NCI-H1105 (cell line): ENCODE measurements at places on chromosomes 2 and 18.
A peak's percentile ranks its signal among the peaks of the same experiment; 100 is the strongest.

DNA sequence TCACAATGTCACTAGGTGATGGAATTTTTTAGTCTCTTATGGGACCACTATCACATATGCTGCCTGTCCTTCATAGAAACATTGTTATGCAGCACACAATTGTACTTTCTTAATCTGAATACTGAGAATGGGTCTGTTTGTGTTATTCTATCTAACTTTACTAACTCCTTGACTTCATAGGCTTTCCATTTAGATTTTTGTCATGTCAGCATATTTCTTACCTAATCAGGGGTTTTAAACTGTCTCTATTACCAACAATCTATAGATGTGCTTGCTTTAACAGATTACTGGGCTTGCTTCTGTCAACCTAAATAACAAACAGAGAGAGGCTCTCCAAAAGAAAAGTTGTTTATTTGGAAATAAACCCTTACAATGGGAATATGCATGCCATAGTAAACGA lies 289.6 kb upstream of the ZNF804A start:
- DNase-seq, result no peak

- no peak for DNase-seq
Measured at GRCh38 chr2:138670734-138671133, 109.5 kb downstream of the NXPH2 start.

- no peak for DNase-seq
Measured at GRCh38 chr18:35501369-35501768, 3.6 kb upstream of the INO80C start.

DNA sequence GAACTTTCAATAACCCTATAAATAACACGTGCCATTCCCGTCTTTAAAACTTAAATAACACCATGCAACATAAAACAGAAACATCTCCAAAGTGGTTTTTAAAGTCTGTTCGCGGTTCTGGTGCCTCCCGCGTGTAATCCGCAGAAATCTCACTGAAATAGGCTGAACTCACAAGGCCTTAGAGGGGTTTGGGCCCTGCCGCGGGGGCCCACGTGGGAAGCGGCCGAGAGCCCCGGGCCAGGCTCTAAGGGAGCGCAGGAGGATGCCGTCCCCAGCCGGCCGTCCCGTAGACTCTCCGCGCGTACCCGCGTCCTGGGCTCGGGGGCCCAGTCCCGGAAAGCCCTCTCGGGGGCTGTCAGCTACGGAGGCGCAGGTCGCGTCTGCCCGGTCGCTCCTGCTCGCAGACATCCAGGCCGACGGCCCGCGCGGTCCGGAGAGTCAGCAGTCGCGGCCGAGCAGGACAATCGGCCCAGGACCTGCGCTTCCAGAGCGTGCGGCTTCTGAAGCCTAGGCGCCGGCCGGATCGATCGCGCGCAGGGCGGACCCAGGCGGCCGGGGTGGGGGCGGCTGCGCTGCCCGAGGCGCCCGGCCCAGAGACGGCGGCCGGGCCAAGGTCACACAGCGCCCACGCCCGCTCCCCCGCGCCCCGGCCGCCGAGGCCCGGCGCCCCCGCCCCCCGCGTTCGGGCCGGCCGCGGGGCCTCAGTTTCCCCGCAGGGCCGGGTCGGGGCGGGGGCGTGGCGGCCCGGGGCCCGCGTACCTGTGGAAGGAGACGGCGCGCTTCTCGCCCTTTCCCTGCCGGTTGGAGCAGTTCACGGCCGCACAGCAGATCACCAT lies 558 bp downstream of the THAP4 start:
- DNase-seq, result no peak

DNA sequence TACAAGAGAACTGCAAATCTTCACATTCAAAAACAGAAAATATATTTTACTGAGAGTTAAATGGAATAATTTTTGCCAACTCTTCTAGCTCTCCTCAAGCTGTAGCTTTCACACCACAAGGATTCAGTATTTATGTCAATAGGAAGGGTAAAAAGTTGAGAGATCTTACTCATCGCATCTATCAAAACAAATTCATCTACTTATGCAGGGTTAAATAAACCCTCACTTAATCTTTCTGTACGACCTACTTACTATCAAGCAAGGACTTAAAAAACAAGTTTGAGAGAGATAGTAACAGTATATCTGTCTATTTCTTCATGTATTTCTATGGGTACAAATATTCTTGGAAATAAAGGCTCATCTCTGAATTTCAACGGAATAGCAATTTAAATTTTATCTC lies 35.5 kb downstream of the SIGLEC15 start:
- no peak for DNase-seq

DNA sequence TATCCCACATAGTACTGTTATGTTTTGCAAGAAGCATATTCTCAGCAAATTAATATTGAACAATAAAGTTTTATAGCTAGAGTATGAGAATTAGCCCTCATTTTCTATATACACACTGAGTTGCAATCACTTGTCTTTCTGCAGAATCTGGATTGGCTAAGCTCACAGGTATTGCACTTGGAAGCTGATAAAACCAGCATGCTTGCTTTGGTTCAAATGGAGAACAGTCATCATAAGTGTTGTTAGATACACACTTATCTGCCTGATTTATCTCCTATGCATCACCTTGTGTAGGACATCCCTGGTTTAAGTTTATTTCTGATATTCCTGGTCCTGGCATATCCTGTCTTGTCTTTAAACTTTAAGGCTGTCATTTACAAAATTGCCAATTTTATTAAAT lies 38.0 kb upstream of the CYP20A1 start:
- DNase-seq, result no peak

GRCh38 chr2:20327370-20327769 lies 23.3 kb downstream of the PUM2 start:
- no peak for DNase-seq

GRCh38 chr2:191637182-191638078 lies 40.5 kb upstream of the NABP1 start:
- DNase-seq, result no peak

- no peak for DNase-seq
Measured at GRCh38 chr2:68796295-68796905, 61.8 kb downstream of the ARHGAP25 start.

DNA sequence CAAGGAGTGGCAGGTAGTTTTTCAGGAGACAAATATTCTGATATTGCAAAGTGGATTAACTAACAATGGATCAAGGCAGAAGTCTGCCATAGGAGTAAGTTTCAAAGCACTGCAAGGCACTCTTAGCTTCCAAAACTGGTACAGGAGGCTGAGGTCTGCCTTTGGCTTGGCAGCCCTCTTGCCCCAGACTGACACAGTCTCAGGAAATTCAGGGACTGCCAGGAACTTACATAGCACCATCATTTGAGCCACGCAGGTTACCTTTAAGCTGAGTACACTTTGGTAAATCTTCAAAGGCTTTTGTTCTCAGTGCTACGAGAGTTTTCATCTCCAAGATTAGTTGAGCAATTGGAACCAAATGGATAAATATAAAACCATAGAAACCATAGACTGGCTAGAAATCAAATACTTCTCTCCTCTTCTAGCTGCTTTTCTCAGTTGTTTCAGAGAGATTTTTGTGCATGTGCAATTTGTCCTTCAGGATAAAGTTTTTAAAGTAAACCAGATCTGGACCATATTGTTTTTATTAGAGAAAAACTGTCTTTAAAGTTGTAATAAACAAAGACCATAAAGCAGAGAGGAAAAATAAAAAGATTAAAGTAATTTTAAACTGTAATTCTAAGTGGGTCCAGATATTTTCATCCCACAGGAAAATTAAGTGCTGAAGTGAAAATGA lies 18.8 kb downstream of the ANKRD29 start:
- DNase-seq, result no peak

DNA sequence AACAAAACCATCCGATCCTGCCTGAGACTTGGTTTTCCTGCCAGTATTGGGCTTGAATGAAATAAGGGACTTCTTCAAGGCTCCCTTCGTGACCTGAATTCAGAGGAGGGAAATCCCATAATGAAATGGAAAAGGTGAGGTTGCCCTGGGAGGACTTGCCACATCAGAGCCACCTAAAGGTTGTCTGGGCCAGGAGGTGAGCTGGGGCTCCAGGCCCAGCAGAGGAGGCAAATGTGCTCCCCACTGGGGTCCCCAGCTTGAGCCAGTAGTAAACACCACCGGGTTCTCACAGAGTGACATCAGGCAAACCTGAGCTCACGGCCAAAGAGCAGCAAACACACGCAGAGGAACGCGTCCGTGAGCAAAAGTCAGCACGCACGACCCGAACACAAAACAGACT lies 28.6 kb upstream of the CTDP1 start:
- DNase-seq, result no peak

DNA sequence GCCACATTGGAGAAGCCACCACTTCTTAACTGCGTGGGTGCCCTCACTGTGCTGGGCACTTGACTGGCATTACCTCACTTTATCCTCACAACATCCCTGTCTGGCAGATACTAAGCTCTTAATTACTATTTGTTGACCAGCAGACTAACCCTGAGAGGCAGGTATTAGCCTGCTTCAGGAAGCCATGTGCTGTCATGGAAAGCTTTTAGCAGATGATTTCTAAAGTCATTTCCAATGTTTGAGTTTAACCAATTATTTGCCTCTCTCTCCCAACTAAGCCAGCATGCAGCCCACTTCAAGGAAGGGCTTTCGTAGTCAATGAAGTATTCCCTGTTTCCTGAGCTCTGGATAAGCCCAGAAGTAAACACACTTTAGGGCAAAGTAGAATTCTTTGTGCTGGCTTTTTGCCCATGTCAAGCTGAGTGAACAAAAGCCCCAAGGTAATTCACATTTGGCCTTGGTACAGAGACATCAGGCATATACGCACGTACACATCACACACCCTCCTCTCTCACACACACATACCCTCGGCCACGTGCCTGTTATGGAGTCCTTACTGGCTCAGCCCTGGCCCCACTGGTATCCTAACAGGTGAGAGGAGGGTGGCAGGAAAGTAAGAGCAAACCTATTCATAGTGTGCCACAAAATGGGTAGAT lies 108.6 kb downstream of the C1D start:
- peak; percentile 84 for DNase-seq

GRCh38 chr18:14945984-14946383 lies 198.0 kb downstream of the ANKRD30B start:
- no peak for DNase-seq

GRCh38 chr2:46303822-46304221 lies 6.6 kb downstream of the EPAS1 start:
- no peak for DNase-seq

- DNase-seq, result no peak
Measured at GRCh38 chr2:235421618-235422017, 72.2 kb upstream of the AGAP1 start.

DNA sequence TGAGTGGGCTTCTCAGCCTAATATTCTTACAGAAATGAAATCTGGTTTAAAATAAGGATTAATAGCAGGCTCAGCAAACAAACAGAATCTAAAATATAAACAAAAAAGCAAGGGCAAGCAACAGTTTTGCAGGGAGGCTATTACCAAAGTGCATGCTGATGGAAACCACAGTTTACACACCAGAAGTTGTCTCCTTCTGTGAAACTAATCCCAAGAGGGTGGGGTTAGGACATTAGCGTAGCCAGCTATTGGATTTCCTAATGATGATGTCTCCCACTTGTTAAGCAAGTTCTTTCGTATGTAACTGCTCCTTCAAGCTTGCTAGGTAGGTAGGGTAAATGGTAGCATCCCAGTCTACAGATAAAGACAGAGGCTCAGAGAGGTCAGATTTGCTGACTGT lies 65.0 kb upstream of the TSPYL6 start:
- no peak for DNase-seq

DNA sequence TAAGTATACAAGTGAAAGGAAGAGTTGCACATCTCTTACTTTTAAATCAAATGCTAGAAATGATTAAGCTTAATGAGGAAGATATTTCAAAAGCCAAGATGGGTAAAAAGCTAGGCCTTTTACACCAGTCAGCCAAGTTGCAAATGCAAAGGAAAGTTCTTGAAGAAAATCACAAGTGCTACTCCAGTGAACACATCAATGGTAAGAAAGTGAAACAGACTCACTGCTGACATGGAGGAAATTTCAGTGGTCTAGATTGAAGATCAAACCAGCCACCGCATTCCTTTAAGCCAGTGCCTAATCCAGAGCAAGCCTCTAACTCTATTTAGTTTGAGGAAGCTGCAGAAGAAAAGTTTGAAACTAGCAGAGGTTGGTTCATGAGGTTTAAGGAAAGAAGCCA lies 79.1 kb downstream of the RBBP8 start:
- no peak for DNase-seq

- DNase-seq, result no peak
Measured at GRCh38 chr2:40445467-40445866, 6.4 kb downstream of the SLC8A1 start.

DNA sequence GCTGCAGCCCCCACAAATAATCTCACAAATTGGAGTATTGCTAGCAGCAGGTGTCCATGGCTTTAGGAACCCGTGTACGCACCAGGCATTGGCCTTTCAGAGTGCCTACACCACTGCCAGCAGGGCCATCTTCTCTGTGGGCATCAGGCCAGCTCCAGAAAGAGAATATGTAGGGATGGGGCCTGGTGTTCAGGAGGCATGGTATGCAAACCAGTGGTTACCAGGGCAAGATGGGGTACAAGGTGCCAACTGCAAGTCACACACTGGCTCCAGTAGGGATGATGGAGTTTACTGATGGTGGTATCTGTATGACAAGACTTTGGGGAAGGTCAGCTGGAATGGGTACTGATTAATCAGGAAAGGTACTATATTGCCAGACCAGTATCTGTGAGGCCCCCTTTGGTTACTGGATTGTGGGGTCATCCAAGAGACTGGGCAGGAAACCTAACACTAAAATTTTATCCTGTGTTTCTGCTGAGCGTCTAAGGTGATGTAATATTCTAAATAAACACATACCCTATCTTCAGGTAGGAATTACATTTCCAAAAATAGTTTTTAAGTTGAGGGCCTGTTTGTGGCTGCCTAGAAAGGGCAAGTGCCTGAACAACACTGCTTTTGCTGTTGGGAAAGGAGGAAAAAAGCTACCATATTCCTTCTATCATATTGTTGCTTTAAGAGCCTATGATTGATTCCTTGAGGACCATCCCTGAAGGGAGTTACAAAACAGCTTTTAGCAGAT lies 9.0 kb downstream of the CNOT9 start:
- no peak for DNase-seq
